ENCODE measurements at places on chromosomes 11 and 22. TPM values are rescaled to one million over a fixed set of nuclear protein-coding genes. Genes with fewer than 3 reads are reported as not detected.

The MRGPRX4 gene
- total RNA-seq = not detected

The CD248 gene
- total RNA-seq = 0.19 TPM

The OR6T1 gene
- not detected for total RNA-seq

The MOGAT2 gene
- total RNA-seq = not detected

The MORC2 gene
- 18.6 TPM for total RNA-seq

The SCGB2A2 gene
- total RNA-seq = not detected

The CALCA gene
- total RNA-seq = not detected

The C22orf31 gene
- total RNA-seq = not detected

The WNT7B gene
- total RNA-seq = not detected

The CCDC15 gene
- 1.6 TPM for total RNA-seq

The TRPC6 gene
- total RNA-seq = under 0.01 TPM

The KCNQ1 gene
- total RNA-seq = not detected

The C1QTNF5 gene
- 111 TPM for total RNA-seq

The MTNR1B gene
- not detected for total RNA-seq

The MMP12 gene
- not detected for total RNA-seq

The LAYN gene
- 20.9 TPM for total RNA-seq

The DDI1 gene
- total RNA-seq = not detected

The NFRKB gene
- total RNA-seq = 29.7 TPM

The KREMEN1 gene
- 0.65 TPM for total RNA-seq

The KRTAP5-1 gene
- total RNA-seq = not detected

The VWCE gene
- total RNA-seq = 4.6 TPM

The CCDC188 gene
- total RNA-seq = 8.6 TPM

The GSTT2B gene
- total RNA-seq = 8.8 TPM

The OR51G1 gene
- total RNA-seq = not detected
